ENCODE measurements at places on chromosomes 2 and 18.

GRCh38 chr2:132443106-132443505 lies 26.5 kb downstream of the GPR39 start:
- no peak for DNase-seq

GRCh38 chr2:120210270-120210693 lies 12.9 kb downstream of the TMEM185B start:
- DNase-seq: no peak

GRCh38 chr2:215420471-215420935 lies 15.4 kb downstream of the FN1 start:
- DNase-seq: no peak

DNA sequence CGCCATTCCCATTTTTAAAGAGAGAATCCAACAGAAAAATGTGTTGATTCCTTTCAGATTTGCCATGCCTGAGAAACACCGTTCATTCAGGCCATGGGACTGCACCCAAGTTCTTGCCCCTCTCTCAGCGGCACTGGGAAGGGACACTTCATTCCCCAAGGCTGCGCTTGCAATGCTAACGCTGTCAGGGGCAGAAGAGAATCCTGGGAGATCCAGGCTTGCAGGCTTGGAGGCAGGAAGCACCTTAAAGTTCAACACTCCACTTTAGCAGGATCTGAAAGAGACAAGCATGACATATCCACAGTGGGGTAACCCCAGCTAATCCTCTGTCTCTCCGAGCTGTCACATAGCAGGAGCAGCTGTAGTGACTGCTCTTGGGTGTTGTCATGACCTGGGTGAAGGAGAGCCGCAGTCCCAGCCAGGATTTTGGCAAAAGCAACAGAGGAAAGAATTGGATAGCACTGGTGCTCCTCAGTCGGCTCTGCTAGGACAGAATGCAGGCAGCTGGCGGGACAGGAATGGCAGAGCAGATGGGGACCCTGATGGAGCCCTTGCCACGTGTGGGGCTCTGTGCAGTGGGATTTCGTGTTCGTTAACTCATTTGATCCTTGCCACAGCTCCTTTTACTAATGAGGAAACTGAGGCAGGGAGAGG lies 22.0 kb upstream of the ODC1 start:
- no peak for DNase-seq

DNA sequence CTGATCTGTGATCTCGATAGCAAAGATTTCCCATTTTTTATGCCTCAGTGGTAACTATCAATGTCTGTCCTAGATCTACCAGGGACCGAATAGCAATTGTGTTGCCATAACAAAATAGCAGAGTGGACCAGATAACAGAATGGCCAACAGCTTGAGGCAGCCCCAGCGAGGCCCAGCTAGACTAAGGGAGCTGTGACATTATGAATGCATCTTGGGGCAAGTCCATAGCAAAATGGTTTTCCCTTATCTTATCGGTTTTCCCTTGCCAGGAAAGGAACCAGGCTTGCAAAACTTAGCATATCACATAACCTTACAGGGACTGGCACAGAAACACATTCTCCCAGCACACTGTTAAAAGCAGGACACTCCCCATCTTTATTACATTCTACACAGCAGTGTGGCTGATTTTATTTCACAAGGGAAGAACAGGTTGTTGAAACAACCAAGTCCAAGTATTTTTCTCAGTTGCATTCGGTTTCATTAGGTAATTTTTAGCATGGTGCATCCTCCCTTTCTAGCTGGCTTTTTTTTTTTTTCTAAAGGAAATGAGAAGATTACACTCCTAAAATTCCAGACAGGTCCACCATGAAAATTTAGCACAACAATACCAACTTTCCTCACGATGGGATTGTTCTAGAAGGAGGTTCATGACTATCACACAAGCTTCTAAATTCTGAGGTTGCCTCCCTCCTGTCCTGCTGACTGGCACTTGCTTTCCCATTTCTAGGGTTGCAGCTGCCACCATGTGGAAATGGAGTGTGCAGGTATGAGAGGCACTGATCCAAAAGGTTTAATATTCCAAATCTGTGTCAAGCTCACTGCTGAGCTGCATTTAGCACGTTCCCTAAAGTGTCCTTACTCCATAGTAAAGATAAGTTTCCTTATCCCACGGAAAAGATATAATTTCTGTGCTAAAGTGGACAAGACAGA lies 97.0 kb upstream of the SLC35G4 start:
- DNase-seq: no peak

GRCh38 chr18:76306685-76307292 lies 188.3 kb downstream of the ZNF516 start:
- no peak for DNase-seq

DNA sequence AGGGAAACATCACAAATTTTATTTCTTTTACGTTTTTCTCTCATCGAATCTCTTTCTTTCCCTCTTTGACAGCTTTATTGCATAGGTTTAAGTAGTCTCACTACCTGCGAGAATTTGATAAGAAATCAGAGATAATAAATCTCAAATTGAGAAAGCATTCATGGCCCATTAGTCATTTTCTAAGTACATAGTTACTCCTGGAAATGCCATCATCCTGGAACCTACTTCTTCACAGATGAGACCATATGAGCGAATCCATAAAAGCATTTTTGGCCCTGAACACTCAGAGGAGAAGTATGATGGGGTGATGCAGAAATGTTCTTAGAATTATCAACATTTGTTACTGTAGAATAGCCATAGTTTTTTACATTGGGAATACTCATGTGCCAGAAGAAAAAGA lies 138.0 kb upstream of the ARHGAP28 start:
- DNase-seq: no peak

- DNase-seq: no peak
Measured at GRCh38 chr2:47771211-47771610, 11.7 kb upstream of the MSH6 start.
